ENCODE measurements at places on chromosomes 7 and 10.

- DNase-seq = no peak
Observed at GRCh38 chr7:38068461-38068860, 109.6 kb upstream of the STARD3NL start.

DNA sequence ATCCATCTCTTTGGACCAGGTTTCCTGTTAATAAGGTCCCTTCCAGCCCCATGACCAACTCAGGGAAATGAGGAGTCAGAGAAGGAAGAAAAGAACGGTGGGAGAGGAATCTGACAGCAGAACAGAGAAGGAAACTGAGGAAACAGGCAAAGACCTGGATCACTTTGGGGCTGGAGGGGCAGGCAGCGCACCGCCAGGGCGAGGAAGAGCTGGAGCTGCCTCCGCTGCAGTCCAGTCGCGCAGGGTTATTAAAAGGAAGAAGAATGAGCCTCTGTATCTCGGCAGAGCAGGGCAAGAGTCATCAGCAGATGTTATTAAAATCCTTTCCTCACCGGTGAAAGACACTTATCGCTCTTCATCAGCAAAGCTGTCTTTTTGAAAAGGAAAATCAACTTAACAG, 37.7 kb upstream of the R3HCC1L start:
- no peak for DNase-seq

DNA sequence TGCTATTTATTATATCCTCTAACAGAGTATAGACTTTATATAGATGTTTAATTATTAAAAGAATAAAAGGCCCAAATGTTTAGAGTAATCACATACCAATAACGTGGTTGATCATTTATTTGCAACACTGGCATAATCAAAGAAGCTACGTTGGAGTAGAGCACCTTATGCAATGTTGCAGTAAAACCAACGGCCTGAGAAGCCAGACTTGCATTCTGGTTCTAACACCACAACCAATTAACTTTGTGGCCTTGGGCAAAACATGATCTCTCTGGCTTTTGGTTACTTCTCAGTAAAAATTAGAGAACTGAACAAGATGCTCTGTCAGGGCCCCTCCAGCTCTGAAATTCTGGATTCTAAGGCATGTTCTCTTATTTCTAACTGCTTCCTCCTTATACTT, 476.2 kb downstream of the GRM8 start:
- DNase-seq = no peak

- no peak for DNase-seq
Observed at GRCh38 chr10:60234551-60234950, 155.1 kb downstream of the ANK3 start.

- no peak for DNase-seq
Observed at GRCh38 chr7:130127821-130128317, 57.5 kb downstream of the KLHDC10 start.

DNA sequence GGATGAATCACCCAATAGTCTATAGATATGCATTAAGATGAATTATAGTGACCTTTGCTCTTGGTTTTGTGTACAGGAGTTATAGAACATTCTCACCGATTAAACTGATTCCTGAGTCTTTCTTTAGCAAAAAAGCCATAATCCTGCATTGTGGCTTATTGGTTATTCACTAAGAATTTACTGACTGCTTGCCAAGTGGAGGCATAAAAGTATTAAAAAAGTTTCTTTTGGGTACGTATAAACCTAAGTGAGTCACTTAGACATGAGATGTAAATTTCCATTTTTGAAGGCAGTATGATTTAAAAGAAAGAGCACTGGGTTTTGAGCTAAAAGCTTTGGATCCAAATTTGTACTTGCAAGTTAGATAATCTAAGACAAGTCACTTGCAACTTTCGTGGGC, 100.7 kb downstream of the CDK6 start:
- DNase-seq = no peak

DNA sequence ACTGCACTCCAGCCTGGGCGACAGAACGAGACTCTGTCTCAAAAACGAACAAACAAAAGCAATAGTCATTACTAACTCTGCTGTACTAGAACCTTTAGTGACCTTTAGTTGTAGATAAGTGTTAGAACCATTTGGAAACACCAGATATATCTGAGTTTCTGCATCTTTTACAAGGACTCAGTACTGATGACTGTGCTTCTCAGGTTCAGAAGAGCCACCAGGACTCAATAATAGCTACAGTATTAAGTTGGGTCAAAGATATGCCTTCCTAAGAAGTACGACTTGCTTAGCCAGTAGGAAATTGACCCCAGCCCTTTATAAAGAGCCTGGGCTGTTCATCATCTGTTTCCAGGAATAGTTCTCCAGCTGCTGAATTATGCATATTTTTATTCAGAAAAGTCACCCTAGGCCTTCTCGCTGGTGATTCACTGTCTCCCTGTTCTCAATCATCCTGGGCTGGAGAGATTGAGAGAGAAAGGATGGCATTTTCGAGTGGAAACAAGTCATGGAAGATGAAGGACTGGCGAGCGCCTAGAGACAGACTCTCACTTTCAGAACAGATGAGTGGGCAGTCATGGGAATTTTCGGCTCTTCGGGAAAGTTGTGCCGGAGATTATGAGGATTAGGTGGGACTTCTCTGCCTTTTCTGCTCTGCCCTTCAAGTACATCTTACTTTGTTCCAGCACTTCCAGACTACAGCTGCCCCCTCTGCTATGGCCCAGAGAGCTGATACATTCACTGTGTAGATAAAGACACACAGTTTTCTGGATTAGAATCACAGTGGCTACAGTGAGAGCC, 316.1 kb downstream of the CCDC3 start:
- DNase-seq = no peak

DNA sequence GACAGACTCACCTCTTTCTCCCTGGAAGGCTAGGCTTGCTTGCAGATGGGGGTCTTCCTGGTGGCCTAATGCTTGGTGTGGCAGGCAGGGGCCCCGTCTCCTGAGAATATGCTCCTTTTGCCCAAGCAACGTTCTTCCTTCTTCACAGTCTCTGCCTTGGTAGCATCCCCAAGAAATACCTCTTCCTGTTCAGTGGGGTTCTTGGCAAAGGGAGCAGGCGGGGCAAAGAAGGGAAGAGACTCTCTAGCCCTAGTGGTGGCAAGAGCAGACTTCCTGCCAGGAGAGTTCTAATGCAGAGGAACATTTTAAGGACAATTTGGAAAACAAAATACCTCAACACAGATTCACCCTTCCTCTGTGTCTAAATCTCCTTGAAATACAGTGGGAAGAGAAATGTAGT, at the start of gene CLEC5A:
Gene CLEC5A, minus strand, starts transcription at position 179 of the 400 bp plus-strand sequence. CDS start 682 bp downstream, outside the sequence.
- no peak for DNase-seq

DNA sequence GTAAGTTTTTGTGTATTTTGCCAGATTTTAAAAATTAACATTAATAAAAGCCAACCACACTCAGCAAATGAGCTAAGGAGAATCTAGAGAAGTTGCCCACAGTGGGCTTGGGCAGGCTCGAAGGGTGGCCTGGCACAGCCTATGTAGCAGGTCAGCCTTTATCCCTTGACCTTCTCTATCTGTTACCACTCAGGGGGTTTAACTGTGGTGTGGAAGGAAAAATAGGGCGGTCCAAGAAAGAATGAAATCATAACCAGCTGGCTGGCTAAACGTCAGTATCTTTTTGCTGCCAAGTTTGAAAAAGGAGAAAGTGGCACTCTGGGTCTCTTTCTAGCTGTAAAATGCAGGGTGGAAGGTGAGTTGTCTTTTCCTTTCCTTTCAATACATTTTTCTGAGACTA, 130.3 kb upstream of the ASAH2 start:
- no peak for DNase-seq

- DNase-seq = no peak
Observed at GRCh38 chr7:41039386-41039953, 663.4 kb downstream of the INHBA start.

- peak; percentile 53 for DNase-seq
Observed at GRCh38 chr7:916291-916941, 38.1 kb downstream of the ADAP1 start.

DNA sequence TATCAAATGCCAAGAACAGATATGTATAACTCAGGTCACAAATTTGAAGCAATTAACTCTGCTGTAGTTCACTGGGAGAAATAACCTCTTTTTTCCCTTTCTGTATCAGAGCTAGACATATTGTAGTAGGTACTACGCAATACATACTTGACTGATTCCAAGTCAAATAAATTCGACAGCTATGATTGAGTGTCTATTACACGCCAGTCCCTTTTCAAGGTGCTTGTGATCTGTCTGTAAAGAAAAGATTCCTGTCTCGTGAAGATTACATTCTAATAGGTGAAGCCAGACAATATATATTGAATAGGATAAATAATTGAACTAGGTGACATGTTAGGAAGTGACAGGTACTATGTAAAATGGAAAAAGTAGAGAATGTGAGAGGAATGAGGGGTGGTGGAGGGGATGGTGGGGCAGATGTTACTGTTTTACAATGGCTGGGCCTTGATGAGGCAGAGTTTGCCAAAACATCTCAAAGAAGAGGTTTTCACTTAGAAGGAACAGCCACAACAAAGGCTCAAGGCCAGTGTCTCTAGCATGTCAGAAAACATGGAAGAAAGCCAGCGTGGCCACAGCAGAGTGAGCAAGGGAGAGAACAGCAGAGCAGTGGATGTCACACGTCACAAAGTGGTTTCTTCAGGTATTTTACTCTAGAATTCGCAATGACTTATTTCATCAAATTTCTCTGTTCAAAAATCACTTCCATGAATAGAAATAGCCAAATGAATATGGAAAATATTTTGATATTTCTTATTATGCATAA, 282.6 kb upstream of the CACNA2D1 start:
- DNase-seq = no peak

GRCh38 chr10:101961591-101962498, 94.1 kb downstream of the ARMH3 start:
- DNase-seq = peak; percentile 24

GRCh38 chr10:31152421-31153135, 120.9 kb upstream of the ZNF438 start:
- no peak for DNase-seq

DNA sequence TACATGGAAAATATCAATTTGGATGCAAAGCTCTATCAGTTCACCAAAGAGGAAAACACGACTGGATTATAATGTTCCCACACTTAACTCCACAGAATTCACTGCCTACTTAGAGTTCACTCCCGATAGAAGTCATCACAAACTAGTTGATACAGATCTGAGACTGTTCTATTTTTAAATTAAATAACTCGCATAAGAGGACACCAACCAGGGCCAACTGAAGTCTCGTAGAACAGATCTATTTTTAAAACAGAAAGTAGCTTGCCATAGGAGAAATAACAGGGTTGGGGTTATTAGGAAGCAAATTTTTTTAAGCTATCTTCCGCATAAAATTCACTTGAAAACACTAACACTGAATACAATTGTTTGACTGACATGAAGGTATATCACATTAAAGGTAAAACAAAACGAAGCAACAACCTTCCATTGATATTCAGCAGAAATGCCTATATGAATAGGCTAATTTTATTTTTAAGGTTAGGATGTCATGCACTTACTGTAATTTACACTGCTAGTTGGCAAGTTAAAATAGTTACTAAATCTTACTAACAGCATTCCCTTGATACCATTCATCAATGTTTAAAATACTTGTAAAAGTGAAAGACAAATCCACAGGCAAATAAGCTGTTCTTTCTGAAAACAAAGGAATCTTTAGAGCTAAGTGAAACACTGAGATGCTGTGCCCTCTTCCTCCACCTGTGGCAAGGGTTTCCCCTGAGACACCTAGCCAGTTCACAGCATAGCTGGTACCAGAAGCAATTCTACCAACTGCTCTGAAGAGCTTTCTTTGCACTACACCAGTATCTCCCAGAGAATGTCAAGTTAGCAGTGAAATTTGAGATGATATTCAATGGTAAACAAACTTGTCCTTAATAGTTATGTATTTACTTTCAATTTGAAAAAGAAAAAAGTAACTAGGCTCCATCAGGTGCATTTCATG, 186.7 kb upstream of the ANK3 start:
- no peak for DNase-seq

DNA sequence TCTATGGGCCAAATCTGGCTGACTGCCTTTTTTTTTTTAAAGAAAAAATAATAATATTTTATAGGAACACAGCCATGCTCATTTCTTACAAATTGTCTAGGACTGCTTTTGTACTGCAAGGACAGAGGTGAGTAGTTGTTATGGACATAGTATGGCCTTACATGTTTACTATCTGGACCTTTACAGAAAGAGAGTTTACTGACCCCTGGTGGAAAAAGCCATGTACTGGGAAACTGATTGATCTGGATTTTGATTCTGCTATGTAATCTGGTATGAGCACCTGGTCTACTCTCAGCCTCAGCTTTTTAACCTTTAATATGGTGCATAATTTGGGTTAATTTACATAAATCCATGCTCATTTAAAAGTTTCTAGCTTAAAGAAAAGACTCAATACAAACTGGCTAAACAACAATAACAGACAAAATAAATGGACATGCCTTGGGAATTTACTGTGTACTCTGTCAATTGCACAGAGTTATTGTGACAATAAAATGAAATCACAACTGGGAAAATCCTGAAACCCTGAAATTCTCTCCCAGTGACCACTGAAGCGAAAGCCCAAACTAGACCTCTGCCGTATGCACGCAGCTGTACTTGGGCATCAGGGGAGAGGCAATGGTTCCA, 260.7 kb downstream of the BMPER start:
- DNase-seq = peak; percentile 28

DNA sequence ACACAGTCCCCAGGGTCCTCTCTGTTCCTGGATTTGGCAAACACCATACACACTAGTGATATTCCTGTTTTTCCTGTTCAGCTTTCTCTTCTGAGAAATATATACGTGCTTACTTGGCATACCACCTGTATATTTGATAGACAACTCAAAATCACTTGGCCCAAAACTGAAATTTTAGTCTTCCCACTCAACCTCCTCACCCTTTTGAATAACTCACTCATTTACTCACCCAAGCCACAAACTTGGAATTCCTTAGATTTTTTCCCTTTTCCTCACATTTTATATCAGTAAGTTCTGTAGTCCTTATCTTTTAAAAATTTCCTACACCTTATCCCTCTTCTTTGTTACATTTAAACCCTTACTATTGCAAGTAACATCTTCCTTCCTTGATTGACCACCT, 143.4 kb downstream of the PPP1R3A start:
- no peak for DNase-seq

- peak; percentile 58 for DNase-seq
Observed at GRCh38 chr7:82805527-82805960, 357.1 kb downstream of the PCLO start.

- DNase-seq = no peak
Observed at GRCh38 chr10:103442031-103442461, 10.1 kb downstream of the CALHM2 start.

GRCh38 chr10:62025134-62025794, 123.8 kb downstream of the ARID5B start:
- no peak for DNase-seq

GRCh38 chr7:14219125-14219524, 229.7 kb upstream of the ETV1 start:
- DNase-seq = no peak

DNA sequence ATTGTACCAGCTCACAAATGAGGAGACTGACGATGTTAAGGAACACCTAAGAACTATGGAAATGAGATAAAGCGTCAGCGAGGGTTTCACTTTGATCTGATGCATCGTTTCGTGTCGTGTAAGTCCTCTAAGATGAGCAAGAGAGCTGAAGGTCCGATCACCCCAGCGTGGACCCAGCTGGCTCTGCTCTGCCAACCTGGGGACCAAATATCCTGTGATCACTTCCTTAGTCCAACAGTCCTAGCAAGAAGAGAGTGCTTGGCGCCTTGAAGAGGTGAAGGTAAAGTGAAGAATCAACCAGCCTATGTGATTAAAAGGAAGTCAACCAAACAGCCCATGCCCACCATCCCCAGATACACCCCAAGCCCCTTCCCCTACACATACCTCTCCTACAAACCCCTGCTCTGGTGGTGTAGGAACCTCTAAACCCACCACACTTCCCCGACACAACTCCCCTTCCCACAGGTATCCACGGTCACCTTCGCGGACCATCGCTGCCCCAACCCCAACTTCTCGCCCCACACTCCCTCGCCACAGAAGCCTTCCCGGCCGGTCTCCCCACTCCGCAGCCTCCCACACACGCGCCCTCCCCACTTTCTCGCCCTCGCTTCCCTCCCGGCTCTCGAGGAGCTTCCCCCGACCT, 722 bp downstream of the UPF2 start:
- peak; percentile 28 for DNase-seq

Measured in AG08396 (cell line).